Left ventricle myocardium superior (tissue), 1 donor: ENCODE measurements at places on chromosomes 5 and 9.

DNA sequence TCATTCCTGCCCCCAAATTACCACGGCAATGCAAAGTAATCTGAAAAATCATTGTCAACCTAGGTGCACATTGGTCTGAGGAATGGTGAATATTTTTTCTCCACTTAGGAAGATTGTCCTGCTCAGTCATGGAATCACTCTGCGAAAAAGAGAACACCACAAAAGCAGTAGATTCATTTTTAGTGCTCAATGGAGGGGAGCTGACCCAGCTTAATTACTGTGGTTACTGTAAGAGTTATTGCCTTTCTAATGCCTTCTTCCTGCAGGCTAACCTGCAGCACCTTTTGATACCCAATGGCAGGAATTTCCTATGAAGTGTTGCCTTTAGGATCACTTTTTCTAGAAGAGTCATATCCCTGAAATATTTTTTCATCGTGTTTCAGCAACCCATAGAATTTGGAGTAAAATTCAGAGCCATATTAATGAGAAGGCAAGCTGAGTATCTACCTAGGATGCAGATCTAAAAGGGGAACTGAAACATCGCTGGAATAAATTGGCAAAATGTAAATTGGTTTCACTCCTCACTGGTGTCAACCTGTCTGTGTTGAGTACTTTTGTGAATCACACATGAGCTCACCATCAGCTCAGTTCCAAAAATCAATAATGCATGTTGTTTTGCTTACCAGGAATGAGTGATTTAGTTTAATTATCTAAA lies 464.5 kb downstream of the CSNK1G3 start:
- DNase-seq: no peak

- no peak for DNase-seq
Observed at GRCh38 chr9:111034170-111034897, 3.9 kb downstream of the LPAR1 start.

DNA sequence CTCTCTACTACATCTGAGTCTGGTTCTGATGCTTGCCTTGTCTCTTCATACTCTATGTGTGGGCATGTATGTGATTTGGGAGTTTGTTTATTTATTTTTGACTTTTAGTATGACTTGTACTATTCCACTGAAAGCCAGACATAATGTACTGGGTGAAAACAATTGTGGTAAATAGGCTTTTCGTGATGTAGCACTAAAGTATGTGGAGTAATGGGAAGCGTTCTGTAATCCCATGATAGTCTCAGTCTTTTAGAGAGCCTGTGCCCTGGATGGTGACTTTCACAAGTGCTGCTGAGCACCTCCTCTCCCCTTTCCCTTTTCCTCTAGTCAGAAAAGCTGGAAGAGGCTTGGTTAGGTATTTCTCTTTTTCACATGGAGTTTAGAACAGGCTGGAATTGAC lies 85.8 kb upstream of the S1PR3 start:
- no peak for DNase-seq

DNA sequence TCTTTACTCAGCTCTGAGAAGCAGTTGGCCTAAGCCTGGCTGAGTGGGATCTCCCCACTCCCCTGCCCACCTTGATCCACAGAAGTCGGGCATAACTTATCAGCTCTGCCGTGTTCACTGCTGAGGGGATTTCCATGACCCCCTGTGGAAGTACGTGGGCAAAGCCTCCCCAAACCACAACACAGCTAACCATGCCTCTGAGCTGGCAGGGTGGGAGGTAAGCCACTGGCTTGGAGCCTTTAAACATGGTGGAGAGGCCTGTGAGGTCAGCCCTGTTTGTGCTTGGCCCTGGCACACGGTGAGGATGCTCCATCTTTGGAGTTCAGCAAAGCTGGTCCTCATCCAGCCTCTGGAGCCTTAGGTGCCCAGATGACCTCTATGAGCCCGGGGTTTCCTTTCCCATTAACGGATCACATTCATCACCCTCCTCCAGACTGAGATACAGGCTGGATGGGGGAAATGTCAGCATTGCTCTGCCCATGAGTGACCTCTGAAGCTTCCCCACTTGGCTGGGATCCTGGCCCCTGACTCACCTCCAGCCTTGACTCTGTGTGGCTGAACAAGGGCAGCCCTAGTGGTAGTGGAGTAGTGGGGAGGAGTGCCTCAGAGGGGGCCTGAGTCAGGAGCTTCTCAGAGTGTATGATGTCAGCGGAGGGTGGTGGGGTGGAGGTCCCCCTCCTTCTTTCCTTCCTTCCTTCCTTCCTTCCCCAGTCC lies 6.2 kb downstream of the PDLIM4 start:
- no peak for DNase-seq

GRCh38 chr5:100762108-100762507 lies 141.0 kb downstream of the ST8SIA4 start:
- DNase-seq: no peak

- DNase-seq: no peak
Observed at GRCh38 chr5:14212838-14213237, 69.7 kb downstream of the TRIO start.

DNA sequence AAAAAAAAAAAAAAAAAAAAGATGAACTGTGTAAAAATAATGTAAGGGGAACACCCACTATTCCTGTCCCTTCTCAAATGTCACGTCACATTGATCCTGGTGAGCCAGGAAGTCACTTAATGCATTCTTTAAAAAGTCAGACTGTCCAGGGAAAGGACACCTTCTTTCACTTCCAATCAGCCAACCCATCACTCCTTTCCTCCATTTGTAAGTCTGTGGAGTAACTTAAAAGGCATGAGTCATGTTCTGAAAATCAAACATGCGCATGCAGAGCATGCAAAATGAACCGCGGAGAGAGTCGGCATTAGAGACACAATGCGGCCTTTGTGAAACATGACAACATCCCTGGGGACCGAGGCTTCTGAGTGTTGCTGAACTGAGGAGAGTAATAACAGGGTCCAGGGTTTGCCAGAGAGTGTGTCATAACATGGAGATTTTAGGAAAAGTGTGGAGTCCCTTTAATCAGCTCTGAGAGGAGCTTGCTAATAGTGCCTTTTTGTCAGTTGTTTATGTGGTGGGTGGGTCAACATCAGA lies 77.6 kb upstream of the SEMA6A start:
- peak; percentile 70 for DNase-seq

DNA sequence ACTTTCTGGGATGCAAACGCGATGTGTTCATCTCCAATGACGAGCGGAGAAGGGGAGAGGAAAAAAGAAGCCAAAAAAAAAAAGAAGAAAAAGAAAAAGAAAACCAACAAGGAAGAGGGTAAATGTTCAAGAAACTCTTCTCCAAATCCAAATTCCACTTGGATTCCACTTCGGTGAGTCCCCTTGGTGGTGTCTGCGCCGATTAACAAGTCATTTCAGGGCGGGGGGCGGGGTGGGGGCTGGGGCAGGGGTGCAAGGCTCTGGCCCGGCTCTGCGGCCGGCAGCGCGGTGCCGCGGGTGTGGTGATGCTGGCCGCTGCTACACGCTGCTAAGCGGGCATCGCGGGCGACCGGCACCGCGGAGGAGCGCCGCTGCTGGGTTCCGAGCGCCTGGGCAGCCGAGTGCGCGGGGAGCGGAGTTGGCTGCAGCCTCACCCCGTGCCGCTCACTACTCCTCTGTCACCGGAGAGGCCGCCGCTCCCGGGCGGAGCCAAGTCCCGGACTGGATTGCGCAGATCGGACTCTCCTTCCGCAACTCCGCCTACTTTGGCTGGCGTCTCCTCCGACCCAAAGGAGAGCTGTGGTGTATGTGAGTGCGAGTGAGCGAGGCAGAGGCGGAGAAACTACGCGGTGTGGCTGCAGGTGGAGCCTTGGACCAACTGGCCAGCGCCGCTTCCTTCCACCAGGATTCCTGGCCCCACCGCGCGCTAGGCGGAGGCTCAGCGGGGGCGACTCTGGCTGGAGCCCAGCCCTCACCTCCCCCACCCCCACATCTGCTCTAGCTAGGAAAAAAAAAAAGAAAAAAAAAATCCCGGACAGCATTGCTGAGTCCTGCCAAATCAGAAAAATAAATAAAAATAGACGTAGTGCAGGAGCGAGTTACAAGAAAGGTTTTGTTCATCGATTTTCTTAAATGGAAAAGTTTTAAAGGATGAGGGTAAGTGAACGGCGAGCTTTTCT lies at the start of gene SEMA6A:
TSS of gene SEMA6A (minus strand) at position 457 of the 959 bp plus-strand sequence. CDS start 69,879 bp downstream, outside the sequence.
- DNase-seq: peak; percentile 94

GRCh38 chr9:34086864-34087263 lies 38.2 kb upstream of the UBAP2 start:
- DNase-seq: no peak

DNA sequence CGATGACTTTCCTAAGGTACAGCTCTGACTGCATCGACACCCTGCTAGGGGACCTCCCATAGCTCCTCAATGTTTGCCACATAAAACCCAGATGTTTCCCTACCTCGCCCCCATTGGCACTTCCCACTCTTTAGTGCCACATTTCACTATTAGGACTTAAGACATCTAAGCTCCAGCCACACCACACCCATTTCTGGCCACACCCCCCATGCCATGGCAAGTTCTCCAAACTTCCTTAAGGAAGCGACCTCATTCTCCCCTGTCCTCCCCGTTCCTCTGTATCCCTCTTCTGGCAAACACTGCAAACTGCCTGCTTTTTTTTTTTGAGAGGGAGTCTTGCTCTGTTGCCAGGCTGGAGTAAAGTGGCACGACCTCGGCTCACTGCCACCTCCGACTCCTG lies 62.9 kb downstream of the USP20 start:
- DNase-seq: no peak

DNA sequence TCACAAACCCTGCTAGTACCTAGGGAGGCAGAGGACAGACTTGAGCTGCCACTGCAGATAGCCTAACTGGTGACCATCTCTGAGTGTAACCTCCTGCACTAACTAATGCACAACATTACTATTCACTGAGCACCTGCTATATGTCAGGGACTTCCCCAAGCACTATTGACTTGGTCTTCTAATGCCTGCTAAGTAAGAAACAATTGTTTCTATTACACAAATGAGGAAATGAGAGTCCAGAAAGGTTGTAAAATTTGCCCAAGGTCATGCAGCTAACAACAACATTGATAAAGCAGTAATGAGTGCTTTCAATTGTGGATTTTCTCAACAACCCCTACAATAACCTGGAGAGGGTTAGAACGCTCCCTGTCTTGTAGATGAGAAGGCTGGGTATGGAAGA lies 183.7 kb downstream of the ZNF462 start:
- DNase-seq: no peak

DNA sequence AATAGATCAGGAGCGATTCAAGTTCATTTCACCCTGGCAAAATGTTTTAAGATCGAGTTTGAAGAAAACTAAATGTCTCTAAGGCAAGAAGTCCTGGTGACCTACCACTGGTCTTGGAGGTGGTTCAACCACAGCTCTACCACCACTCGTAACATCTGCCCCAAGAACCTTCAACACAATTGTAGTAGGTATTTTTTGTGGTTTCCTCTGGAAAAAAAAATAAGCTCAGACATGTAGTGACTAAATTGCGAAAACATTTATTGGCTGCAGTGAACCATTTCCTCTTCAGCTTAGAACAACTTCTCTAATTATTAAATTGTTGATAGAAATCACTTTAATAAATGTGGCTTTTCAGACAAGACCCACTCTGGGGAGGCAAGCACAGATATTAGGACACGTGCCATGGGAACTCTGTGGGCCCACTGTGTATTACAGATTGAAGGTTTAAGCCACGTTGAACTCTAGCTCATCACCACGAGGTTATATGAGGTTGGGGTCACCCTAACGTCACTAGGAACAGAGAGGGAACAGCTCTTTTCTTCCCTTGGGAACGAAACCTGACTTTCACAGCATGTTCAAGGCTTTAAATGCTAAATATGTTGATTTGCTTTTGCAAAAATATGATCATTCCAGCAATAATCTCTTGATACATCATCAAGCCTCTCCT lies 142.9 kb downstream of the HSD17B3 start:
- no peak for DNase-seq

DNA sequence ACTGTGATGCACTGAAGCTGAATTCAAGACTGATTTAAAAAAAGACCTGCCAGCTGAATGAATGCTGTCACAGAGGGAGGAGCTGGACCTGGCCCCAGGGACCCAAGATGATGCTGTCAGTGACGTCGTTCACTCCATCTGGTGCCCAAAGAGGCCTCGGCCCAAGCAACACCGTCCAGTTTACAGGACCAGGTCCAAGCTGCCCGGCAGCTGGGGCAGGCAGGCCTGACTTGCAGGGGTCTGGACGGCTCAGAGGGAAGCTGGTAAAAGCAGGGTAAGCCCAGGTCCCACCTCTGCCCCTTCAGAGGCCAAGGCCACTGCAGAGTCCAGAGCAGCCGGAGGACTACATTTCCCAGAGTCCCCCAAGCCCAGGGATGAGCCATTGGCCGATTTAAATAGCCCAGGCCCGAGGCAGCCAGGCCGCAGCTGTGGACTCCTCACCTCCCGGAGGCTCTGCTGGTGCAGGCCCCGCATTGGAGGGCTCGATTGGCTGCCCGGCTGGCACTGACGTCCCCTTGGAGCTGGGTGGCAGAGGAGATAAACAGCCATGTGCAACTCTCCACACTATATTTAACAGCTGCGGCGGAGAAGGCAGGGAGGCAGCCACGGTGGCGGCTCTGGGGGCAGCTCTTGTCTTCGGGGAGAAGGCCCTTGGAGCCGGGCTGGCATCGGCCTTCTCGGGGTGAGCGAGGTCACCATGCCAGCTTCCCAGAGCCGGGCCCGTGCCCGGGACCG lies at the start of gene PLPP7:
TSS of gene PLPP7 (plus strand) at position 423 of the 735 bp plus-strand sequence. CDS start at position 698, 275 bp downstream.
- DNase-seq: peak; percentile 94

GRCh38 chr5:127608077-127608660 lies 40.7 kb upstream of the CTXN3 start:
- DNase-seq: no peak
